Psoas muscle (tissue), 8 donors: ENCODE measurements at places on chromosomes 7 and 10.
A peak's percentile ranks its signal among the peaks of the same experiment; 100 is the strongest.

DNA sequence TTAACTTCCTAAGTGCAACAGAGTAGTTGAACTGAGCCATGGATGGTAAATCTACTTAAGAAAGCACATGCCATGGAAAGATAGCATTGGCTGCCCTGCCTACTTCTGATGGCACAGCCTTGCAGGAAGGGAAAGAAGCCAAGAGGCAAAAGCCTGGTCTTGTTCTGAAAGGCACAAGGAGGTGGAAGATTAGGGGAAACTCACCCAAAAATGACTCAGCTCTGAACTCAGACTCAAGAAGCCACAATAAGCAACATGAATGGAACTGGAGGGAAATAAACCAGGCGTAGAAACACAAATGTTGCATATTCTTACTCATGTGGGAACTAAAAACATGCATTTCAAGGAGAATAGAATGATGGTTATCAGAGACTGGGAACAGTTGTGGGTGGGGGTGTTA is 20.8 kb upstream of the ALOX5 start:
- no peak for DNase-seq

DNA sequence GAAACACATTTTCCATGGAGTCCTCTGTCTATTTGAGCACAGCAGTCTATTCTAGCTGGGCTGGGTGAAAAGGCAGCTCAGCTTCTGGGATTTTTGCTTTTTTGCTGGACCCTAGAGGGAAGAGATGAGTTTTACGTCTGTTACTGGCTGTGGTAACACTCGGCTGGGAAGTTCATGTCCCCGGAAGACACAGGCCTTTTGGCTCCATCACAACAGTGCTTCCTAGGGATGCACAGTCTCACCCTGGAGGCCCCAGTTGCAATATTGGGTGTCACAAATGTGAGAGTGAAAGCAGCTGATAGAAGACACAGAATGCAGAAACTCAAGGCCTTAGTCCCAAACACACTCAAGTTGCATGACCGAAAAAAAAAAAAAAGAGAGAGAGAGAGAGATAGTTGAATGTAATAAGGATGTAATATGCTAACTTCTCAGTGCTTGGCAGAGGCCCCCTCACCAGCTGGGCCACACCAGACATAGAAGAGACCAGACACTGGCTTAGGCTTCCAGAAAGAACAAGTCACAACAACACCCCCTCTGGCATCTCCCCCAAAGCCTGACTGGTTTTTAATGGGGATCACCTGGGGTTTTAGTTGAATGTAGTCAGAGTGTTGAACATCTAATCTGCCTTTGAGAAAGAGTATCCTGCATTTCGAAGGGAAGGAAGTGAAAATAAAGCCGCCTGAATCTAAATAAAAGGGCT is 545.4 kb upstream of the FZD8 start:
- DNase-seq: no peak

DNA sequence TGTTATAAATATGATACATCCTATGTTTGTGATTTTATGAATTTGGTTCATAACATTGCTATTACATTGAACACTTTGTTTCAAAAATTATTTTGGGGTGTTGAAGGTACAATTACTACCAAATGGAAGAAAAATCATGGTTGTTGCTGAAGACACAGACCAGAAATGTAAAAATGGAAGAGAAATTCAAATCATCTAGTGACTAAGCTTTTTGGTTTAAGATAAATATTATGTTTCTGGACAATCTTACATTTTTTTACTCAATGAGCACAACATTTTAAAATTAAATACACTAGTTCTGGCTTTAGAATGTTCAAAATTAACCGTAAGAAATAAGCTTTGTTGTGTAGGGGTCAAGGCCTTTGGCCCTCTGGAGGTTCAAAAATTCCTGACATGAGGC is 82.7 kb downstream of the GNAT3 start:
- no peak for DNase-seq

DNA sequence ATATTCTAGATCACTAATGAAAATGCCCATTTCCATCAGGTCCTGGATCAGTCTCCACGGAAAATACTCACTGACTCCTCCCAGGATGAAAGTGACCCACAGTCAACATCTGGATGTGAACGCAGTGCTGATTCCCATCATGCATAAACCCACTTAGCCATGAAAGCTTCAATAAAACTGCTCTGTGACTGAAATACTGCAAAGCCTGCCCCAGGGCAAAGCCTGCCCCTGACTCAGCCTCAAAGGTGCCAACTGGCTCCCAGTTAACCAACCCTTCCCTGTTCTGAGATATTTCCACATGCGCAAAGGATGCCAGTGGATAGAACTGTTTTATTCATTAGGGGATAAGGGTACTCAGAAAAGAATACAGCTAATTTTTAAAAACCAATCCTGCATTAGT is 24.0 kb downstream of the OSBPL3 start:
- DNase-seq: no peak

- no peak for DNase-seq
Observed at GRCh38 chr10:53006663-53007526, 234.3 kb upstream of the MBL2 start.

- no peak for DNase-seq
Observed at GRCh38 chr10:101726115-101726387, 31.1 kb upstream of the FBXW4 start.

- DNase-seq: no peak
Observed at GRCh38 chr10:15601819-15602218, 117.9 kb downstream of the ITGA8 start.

GRCh38 chr10:124403548-124403947 is 15.2 kb downstream of the OAT start:
- DNase-seq: no peak

GRCh38 chr7:32871624-32872371 is 19.8 kb downstream of the KBTBD2 start:
- no peak for DNase-seq

DNA sequence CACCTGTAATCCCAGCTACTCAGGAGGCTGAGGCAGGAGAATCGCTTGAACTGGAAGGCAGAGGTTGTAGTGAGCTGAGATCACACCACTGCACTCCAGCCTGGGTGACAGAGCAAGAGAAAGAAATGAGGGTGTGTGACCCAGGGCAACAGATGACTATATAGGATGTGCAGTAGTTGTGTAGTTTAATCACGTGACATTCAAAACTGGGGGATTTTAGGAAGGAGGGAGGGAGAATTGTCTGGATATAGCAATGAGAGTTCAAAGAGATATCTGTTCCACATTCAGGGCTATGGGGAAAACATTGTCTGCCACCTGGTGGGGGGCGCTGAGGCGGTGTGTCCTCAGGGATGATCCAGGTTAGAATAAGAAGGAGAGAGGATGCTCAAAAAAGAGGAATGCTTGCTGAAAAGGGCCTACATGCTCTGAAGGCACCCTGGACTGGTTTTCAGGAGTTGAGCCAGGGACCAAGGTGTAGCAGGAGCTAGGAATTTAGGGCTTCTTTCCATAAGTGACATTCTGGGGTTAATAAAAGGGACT is 7.8 kb upstream of the ZYX start:
- no peak for DNase-seq

- DNase-seq: no peak
Observed at GRCh38 chr10:68007356-68007755, 67.7 kb downstream of the HERC4 start.

GRCh38 chr7:82985144-82985802 is 177.4 kb downstream of the PCLO start:
- no peak for DNase-seq

DNA sequence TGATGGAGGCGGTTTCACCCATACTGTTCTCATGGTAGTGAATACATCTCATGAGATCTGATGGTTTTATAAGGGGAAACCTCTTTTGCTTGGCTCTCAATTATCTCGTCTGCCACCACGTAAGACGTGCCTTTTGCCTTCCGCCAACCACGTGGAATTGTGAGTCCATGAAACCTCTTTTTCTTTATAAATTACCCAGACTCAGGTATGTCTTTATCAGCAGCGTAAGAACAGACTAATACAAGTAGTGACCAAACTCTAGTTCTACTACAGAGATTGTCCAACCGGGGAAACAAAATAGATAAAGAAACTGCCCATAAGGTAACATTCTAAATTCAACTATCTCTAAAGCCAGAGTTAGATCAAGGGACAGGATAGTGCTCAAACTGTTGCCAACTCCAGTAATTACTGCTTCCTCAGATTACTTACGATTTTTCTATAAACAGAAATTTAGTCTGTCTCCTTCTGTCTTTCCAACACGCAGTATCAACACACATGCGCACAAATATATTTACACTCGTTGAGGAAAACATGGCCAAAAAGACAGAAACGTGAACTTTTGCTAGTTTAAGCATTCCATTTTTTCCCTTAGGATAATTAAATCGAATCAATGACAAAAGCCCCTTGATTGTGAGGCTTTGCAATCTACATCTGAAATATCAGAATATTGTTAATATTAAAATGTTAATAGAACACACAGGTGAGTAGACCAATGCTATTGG is 36.9 kb downstream of the CREB3L2 start:
- no peak for DNase-seq

DNA sequence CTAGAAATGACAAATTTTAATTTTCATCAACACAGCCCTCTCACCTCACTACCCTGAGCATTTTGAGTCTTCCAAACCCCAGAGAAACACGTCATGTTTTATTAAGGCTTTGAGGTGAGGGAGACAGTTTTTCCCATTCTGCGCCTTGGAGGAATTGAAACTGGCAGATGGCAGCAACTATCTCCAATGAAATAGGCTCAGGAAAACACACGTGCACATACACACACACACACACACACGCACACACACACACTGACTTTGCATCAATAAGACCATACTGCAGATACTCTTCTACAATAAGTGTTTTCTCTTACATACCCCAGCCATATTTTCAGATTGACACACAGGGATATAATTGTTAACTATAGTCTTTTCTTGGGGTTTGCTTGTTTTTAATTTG is 3.2 kb upstream of the SFTPA2 start:
- no peak for DNase-seq

DNA sequence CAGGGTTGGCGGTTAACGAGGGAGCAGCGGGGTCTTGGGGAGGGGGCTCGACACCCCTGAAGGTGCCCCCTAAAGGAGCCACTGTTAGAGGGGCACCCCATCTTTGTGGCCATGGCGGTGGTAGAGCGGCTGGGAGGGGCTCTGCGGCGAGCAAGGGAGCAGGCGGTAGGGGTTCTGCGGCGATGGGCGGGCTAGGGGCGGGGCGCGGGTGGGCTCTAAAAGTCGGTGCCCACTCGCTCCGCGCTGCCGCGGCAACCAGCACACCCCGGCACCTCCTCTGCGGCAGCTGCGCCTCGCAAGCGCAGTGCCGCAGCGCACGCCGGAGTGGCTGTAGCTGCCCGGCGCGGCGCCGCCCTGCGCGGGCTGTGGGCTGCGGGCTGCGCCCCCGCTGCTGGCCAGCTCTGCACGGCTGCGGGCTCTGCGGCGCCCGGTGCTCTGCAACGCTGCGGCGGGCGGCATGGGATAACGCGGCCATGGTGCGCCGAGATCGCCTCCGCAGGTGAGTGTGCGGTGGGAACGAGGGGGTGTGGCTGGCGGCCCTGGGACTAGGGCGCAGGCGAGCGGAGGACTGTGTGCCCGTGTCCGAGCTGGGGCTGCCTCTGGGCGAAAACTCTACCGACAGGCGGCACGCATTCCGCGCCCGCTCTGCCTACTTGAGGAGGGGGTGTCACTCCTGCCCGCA is at the start of gene MEST:
Gene MEST (plus strand): TSS at position 245 of the 682 bp plus-strand sequence. CDS start 229 bp downstream, at position 474.
- DNase-seq: no peak

- no peak for DNase-seq
Observed at GRCh38 chr7:149787428-149788299, 14.3 kb upstream of the ZNF467 start.

DNA sequence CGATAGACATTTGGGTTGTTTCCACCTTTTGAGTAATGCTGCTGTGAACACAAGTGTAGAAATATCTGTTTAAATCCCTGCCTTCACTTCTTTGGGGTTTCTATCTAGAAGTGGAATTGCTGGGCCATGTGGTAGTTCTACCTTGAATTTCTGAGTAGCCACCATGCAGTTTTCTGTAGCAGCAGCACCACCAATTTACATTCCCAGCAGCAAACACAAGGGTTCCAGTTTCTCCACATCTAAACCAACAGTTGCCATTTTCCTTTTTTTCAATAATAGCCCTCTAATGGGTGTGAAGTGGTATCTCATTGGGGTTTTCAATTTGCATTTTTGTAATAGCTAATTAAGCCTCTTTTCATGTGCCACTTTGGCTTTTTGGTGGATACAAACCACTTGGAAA is 209.8 kb downstream of the CCDC3 start:
- DNase-seq: no peak

DNA sequence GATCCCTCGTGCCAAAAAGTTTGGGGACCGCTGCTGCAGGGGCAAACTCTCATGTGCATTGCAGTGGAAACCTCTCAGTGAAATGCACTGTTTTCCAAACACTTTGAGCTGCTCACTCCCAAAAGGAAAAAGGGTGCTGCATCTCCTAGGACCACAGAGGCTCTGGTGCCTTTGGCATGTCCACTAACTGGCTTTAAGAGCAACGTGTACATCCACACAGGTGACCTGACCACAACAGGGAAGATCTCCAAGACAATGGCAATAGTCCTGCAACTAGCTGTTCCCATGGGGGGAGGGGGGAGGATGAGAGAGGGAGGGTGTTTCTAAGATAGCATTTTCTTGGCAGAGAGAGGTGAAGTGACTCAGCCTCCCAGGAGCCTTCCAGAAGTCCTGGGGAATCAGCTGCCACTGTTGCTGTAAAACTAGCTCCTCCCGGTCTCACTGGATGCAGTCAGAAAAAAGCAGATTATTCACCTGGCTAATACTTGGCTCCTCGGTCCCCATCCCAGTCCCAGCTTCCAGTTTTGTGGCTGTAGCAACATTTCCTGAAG is 181.7 kb downstream of the HECW1 start:
- peak; percentile 19 for DNase-seq

GRCh38 chr7:23378996-23379395 is 79.9 kb downstream of the MALSU1 start:
- no peak for DNase-seq

- peak; percentile 21 for DNase-seq
Observed at GRCh38 chr10:110667620-110668343, 23.6 kb downstream of the RBM20 start.

GRCh38 chr7:85292908-85293576 is 106.2 kb upstream of the SEMA3D start:
- no peak for DNase-seq

GRCh38 chr10:110569122-110569521 is 1.6 kb downstream of the SMC3 start:
- DNase-seq: no peak

GRCh38 chr7:102300643-102301221 is 14.1 kb downstream of the SH2B2 start:
- DNase-seq: peak; percentile 61
